SK-MEL-5 (cell line): ENCODE measurements at places on chromosomes 11 and 22.

DNA sequence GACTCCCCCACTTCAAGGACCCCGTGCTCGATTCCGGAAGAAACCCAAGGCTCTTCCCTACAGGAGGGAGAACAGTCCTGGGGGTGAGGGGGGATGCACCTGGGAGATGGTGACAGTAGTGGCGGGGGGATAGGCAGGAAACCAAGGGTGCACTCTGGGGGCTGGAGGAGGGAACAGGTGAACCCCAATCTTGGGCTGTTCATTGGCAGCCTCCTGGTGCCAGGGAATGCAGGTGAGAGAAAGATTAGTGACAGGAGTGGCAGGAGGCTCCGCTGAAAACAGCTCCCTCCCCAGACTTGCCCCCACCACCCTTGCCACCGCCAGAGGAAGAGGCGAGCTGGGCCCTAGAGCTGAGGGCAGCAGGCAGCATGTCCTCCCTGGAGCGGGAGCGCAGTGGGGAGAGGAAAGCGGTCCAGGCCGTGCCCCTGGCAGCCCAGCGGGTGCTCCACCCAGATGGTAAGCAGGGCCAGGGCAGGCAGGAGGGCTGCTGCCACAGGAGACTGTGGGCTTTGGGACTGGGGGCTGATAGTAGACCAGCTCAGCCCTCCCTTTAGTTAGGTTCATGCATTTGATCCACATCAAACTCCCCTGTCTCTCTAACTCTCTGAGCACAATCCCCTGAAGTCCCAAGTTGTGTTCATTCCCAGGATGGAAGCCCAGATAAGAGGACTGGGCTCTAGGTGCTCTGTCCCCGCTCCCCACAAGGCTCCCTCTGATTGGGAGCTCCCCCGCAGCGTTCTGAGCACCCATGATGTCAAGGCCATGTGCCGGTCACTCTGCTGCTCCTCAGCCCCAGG is 14.5 kb downstream of the ROBO3 start:
- DNase-seq = no peak

DNA sequence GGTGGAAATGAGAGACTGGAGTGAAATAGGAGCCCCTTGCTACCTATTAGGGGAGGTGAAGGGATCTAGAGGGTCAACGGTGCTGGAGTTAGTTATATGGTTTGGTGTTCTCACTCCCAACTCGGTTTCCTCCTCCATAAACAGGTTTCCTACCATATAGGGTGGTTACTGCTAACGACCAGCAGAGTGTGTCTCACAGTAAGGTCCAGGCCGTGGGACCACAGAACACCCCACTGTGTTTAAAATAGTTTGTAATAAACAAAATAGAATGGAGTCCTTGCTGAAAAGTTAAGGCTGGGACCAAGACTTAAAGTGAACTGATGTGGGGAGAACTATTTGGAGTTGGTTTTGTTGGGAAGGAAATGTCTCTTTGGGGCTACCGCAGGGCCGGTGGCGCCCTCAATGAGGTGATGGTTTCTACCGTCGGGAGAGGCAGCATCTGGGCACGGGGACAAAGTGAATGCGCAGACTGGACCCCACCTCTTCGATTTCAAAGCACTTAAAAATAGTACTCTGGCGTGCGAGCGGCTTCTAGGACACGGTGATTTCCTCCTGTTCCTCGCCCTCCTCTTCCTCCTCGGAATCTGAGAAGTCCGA is 4.5 kb downstream of the DBX1 start:
- DNase-seq = no peak

- DNase-seq = no peak
Measured at GRCh38 chr11:102615894-102616432, 9.2 kb downstream of the MMP20 start.

GRCh38 chr11:132448334-132448995 is 1078.0 kb downstream of the NTM start:
- no peak for DNase-seq

- no peak for DNase-seq
Measured at GRCh38 chr11:980438-981357, 55.0 kb downstream of the AP2A2 start.

DNA sequence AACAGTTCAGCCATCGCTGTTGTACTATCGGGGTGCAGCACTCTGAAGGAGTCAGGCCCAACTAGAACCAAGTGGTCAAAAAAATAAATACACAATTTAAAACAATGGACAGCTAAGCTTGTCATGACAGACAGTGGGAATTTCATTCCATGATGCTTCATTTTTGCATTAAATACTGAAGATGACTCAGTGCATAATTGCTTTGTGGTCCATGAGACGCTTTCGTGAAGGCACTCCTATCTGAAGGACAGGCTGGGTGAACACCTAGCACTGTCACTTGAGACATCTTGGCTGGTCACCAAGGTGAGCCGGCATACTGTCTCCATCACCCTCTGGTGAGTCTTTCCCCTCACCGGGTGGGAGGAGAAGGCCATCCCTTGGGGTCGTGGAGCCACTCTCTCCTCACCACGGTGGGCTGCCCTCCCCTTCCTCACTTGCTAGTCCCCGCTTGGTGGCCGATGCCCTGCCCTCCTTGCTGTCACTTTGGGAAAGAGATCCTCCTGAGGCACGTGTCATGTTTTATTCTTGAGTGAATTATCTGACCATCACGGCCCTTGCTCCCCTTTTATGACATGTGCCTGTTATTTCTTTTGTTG is 4.9 kb upstream of the TESMIN start:
- no peak for DNase-seq

DNA sequence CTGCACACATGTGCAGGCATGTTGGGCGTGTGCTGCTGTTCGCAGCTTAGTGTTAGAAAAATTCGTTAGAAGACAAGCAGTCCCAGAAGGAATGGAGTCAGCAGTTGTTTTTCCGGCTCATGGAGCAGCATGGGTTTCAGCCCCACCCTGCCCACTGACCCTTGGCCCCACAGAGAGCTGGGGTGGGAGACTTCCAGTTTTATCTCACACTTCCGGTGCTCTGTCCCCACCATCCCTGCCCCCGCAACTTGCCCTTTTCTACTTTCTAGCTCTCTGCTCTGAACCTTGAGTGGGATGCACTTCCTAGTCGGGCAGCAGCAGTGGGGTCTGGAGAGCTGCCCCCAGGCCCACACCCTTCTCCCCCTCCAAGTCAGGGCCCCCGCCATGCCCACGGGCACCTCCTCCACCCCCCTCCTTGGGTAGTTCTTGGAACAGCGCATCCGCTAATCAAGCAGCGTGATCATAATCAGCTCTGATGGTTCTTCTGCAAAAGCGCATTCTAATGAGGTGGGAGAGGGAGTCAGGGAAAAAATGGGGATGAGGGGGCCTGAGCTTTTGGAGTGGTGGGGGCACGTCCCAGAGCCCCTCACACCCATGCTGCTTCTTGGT is 184.4 kb downstream of the CEP164 start:
- DNase-seq = no peak

DNA sequence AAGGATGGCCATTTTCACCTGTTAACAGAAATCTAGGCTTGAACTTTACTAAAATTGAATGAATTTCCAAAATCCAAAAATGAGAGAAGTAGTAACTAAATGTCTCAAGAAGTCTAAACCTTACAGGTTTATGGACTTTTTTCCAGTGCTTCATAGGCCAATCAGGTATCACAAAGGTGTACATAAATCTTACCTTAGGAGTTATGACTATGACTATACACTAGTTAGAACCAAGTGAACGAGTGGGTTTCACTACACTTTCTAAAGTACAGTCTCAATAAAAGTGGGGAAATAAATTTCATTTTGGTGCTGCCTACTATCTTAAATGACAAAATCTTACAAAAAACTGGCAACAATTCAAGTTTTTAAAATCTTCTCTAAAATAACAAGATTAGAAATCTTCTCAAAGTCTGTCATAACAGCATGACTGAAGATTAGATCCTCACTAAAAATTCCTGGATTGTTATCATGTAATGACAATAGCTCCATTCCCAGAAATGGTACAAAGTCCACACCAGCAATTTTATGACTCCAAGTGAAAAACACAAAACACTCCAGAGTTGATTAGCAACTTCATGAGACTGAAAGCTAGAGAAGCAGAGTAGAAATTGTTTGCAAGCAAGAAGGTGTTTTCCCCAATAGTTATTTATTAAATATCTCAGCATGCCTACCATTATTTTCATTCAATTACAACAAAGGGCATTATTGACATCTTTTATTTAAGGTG is 20.9 kb downstream of the SOX6 start:
- DNase-seq = no peak

DNA sequence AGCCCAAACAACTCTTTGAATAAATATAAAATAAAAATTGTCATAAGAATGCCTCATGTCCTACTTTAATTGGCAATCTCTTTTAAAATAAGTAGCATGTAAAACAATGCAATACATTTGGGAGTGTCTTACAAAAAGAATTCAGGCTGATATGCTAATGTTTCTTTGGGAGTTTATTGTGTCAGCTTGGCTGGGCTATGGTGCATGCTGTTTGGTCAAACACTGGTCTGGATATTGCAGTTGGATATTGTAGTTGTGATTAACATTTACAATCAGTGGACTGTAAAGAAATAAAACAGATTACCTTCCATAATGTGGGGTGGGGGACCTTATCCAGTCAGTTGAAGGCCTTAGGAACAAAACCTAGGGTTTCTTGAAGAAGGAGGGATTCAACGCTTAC is 37.0 kb upstream of the B3GAT1 start:
- no peak for DNase-seq
